Articular chondrocyte of knee joint (primary cell): ENCODE measurements at places on chromosomes 5 and 9. TPM values are rescaled to one million over a fixed set of nuclear protein-coding genes. Genes with fewer than 3 reads are reported as not detected.

XPA gene
- total RNA-seq, result 12.5 and 15.4 TPM in 2 replicates

GPR107 gene
- 33.8 and 36.3 TPM in 2 replicates for total RNA-seq

ZNF879 gene
- total RNA-seq, result 6.5 and 7.3 TPM in 2 replicates

MVB12B gene
- 6.0 and 6.8 TPM in 2 replicates for total RNA-seq

NIPAL4 gene
- total RNA-seq, result under 0.01 TPM in 1 of 2 replicates, not detected in the other

PCDHGC3 gene
- total RNA-seq, result 122 and 161 TPM in 2 replicates

LURAP1L gene
- 6.9 and 11.7 TPM in 2 replicates for total RNA-seq

PCSK1 gene
- 54.8 and 55.9 TPM in 2 replicates for total RNA-seq

CFAP77 gene
- 0.13 TPM in 1 of 2 replicates, not detected in the other for total RNA-seq

CDH6 gene
- total RNA-seq, result 0.97 and 3.8 TPM in 2 replicates

KCNV2 gene
- total RNA-seq, result not detected in 2 replicates

OR1J2 gene
- total RNA-seq, result 0.26 and 0.32 TPM in 2 replicates

NOP16 gene
- 9.4 and 10.7 TPM in 2 replicates for total RNA-seq

ASS1 gene
- 183 and 215 TPM in 2 replicates for total RNA-seq

SYNPO gene
- total RNA-seq, result 9.7 and 12.5 TPM in 2 replicates

TSSK1B gene
- total RNA-seq, result 0.43 and 0.52 TPM in 2 replicates

FXN gene
- 4.6 and 6.7 TPM in 2 replicates for total RNA-seq
